ENCODE measurements at places on chromosomes 7 and 10.
A peak's percentile ranks its signal among the peaks of the same experiment; 100 is the strongest.

DNA sequence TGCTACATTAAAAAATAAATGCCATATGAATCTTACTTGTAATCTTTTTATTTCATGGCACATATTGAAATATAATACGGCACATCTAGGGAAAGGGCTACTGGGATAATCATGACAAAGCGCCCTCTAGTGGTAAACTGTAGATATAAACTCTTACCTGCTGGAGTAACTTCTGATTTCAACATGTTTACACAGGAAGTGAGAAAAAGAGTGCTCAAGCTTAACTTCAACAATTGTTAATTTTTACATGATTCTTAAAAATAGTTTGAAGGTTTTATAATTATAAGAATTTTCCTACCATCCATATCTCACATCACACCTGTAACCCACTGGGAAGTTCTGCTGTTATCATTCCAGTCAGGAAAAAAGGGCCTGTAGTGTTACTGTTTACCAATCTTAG, 2.0 kb upstream of the HEPACAM2 start:
- peak; percentile 24 for DNase-seq

GRCh38 chr10:31728698-31729224, 199.9 kb downstream of the ARHGAP12 start:
- no peak for DNase-seq

DNA sequence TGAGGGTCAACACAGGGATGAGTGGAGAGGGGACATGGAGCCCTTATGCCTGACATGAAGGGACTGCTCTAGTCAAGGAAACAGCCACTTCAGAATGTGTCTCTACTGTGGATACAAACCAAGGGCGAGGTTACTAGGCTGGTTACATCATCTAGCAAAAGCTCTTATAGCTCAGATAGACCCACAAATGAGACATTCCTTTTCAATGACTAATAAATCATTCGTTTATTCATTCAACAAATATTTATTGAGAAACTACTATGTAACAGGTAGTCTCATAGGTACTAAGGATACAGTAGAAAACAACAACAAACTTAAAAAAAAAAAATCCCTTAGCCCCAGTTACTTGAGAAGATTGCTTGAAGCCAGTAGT, 219.5 kb downstream of the KIAA1217 start:
- DNase-seq: no peak

DNA sequence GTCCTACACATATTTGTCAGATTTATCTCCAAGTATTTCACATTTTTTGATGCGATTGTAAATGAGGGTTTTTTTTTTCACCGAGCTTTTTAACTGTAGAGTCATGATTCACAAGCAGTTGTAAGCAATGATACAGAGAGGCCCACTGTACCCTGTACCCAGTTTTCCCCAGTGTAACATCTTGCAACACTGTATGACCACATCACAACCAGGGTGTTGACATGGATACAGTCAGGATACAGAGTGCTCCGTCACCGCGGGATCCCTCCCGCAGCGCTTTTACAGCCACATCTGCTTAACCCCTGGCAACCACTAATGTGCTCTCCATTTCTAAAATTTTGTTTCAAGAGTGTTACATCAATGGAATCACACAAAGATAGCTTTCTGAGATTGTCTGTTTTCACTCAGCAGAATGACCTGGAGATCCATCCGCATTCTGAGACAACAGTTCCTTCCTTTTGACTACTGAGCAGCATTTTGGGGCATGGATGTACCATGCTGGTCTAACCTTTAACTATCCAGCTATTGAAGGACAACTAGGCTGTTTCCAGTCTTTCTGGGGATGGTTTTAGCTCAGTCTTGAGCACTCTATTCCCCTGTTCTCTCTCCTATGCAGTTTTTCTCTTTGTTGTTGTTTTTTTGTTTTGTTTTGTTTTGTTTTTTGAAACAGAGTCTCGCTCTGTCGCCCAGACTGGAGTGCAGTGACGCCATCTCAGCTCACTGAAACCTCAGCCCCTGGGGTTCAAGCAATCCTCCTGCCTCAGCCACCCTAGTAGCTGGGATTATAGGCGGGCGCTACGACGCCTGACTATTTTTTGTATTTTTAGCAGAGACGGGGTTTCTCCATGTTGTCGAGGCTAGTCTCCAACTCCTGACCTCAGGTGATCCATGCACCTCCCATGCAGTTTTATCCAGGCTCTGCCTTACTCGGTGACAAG, 25.9 kb downstream of the GPRIN2 start:
- peak; percentile 49 for DNase-seq

DNA sequence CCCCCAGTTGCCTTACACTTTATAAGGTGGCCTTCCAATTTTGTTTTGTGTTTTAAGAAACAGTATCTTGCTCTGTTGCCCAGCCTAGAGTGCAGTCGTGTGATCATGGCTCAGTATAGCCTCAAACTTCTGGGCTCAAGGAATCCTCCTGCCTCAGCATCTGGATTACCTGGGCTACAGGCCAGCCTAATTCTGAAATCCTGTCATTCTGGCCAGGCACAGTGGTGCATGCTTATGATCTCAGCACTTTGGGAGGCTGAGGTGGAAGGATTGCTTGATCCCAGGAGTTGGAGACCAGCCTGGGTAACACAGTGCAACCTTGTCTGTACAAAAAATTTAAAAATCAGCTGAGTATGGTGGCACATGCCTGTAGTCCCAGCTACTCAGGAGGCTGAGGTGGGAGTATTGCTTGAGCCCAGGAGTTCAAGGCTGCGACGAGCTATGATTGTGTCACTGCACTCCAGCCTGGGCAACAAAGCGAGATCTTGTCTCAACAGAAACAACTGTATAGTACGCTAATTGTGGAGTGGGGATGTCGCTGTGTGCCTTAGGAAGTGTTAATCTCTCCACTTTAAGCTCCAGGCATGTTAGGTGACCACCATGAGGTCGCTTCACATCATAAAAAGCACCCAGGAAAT, 24.7 kb upstream of the RBM33 start:
- DNase-seq: no peak

DNA sequence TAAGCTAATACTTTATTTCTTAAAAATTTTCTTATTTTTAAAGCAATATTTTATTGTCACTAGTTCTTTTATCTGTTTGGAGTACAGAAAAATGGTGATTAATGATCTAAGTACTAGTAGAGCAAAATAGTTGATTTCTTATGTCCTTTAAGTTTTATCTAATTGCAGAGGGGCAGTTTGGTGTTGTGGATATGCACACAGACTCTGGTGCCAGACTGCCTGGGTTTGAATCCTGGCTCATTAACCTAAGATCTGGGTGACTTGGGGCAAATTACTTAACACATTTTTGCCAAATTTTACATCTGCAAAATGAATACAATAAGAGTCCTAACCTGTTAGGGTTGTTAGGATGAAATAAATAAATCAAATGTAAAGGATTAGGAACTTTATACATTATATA, 10.7 kb upstream of the PRPS1L1 start:
- DNase-seq: no peak

- no peak for DNase-seq
Measured at GRCh38 chr7:90708841-90709317, 112.8 kb downstream of the CDK14 start.

DNA sequence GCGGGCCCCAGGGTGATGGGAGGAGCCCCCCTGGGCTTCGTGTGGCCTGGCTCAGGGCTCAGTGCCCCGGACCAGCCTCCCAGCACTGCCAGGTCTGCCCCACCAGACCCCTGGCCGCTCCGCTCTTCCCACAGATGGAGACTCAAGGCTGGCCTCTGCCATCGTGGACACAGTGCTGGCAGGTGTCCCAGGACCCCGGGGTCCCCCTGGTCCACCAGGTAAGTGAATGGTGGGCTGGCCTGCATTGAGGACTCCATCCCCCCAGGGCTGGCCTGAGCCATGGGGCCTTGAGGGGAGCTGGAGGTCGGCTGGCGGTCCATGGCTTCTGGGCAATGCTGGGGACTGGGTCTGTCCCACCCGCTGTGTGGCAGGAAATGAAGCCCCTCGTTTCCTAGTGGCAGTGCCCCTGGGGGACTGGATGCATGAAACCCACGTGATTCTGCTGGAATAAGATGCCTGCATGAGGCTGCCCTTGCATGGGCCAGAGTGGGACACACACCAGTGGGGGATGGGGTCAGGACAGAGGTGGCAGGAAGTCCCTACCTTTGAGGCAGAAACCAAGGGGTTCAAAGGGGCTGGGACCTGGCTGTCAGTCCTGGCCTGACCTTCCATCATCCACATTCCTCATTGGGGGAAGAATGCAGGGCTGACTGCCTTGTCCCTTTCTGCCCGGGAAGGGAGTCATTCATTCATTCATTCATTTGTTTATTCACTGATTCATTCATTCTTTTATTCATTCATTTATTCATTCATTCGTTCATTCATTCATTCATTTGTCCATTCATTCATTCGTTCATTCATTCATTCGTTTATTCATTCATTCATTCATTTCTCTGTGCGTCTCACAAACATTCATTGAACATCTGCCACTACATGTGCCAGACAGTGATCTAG, 81.8 kb downstream of the MYL10 start:
- DNase-seq: no peak

DNA sequence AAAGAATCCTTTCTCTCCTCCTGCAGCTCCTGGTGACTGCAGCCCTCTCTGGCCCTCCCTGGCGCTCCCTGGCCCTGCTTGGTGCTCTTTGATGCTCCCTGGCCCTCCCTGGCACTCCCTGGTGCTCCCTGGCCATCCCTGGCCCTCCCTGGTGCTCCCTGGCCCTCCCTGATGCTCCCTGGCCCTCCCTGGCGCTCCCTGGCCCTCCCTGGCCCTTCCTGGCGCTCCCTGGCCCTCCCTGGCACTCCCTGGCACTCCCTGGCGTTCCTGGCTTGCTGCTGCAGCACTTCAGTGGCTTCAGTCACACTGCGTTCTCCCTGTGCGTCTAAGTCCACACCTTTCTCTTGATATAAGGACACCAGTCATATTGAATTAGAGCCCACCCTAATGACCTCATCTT, 15.2 kb upstream of the FGFR2 start:
- no peak for DNase-seq

DNA sequence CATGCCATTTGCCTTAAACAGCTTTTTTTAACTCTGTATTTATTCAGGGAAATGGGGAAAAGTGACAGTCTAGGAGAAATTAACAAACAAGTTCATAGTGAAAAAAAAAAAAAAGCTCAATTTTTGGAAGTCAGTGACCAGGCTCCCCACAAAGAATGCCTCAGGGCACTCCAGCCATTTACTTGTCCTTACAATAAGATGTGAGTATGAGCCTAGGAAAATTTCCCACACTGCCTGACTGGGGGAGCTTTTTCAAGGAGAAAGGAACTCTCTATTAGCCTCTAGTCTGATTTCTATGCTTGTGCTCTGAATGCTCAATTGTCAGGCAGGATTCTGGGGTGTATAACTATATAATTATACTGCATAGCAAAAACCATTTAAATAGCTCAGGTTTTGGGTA, 74.9 kb upstream of the NRBF2 start:
- DNase-seq: no peak

- no peak for DNase-seq
Measured at GRCh38 chr10:114513381-114513792, 109.1 kb upstream of the AFAP1L2 start.

- no peak for DNase-seq
Measured at GRCh38 chr10:112658900-112659638, 212.1 kb downstream of the VTI1A start.

- no peak for DNase-seq
Measured at GRCh38 chr7:37448011-37448635, 541 bp downstream of the ELMO1 start.

- no peak for DNase-seq
Measured at GRCh38 chr10:24883176-24883575, 69.2 kb downstream of the PRTFDC1 start.

GRCh38 chr10:50653142-50653541, 29.4 kb upstream of the SGMS1 start:
- peak; percentile 8 for DNase-seq

- no peak for DNase-seq
Measured at GRCh38 chr7:79608005-79608404, 154.5 kb upstream of the MAGI2 start.

GRCh38 chr10:13503745-13504463, 24.9 kb downstream of the BEND7 start:
- no peak for DNase-seq

DNA sequence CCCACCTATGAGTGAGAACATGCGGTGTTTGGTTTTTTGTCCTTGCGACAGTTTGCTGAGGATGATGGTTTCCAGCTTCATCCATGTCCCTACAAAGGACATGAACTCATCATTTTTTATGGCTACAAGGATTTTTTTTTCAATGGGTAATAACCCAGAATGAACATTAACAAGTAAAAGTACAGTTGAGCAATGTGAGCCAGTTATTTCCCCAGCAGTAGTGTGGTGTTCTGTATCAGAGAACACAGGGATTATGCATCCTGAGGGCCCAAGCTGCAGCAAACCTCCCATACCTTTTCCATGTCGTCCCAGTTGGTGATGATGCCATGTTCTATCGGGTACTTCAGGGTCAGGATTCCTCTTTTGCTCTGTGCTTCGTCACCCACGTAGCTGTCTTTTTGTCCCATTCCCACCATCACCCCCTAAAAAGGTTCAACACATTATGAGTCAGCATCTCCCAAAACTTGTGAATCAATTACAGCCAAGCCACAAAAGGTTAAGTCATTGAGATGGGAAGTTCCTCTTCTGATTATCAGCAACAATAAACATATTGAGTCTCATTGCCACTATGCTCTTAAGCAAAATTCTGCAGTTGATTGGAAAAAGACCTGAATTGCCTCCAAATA, 5.5 kb downstream of the ACTA2 start:
- DNase-seq: no peak

- no peak for DNase-seq
Measured at GRCh38 chr10:80878330-80878729, 340.6 kb downstream of the SH2D4B start.

DNA sequence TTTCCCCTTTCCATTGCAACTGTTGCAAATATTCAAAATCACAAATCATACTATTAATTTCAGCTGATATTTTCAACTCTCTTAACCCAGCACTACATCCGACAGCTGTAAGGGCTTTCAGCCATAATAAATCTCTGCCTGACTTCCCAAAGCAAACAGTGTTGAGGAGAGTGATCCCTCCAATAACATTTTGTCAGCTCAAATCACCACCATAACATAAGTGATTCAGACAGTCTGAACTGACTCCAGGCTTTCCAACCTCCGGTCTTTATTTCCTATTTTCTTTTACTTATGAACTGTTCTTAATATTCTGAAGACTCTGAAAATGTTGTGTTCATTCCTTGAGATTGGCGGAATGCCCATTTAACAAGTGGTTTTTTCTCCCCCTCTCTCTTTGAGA, 1085.9 kb downstream of the GATA3 start:
- DNase-seq: no peak

GRCh38 chr7:26379711-26380110, 88.0 kb downstream of the SNX10 start:
- no peak for DNase-seq

DNA sequence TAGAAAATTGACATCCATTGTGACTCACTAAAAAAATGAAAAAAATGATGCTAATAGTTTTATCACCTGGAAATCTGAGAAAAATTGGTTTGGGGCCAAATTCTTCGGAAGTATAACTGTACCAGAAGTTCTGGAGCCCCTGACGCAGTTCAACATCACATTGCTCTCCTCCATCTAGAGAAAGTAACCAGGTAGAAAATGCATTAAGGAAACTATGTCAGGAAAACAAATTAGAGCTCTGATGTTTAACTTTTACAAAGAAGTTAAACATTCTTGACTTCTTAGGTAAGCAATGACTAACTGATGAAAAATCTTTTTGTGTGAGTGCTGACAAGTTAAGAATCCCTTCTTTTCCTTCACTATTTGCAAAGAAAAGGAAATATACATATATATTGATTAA, 61.1 kb upstream of the TMEM196 start:
- DNase-seq: no peak
